Caco-2 (cell line): ENCODE measurements at places on chromosomes 16 and 17.

- DNase-seq: no peak
These were observed 126.0 kb downstream of the ABCA8 start for GRCh38 chr17:68829211-68829610.

- peak; percentile 81 for DNase-seq
These were observed 24.0 kb downstream of the METRNL start for GRCh38 chr17:83103200-83103942.

DNA sequence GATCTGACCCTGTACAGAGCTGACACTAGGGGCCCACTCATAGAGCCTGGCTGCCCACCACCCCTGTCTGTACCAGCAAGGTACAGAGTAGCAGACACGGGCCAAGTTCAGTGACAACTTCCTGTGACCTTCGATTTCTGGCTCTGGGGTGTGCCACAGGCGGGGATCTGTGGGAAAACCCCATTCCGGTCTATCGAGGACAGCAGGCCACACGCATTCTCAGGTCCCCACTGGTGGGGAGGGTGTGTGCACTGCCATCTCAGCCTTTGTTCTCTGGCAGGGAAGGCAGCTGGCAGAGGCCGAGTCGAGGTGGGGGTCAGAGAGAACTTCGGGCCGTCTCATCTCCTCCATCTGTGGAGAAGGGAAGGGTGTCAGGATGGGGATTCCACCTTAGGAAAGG lies 10.0 kb downstream of the NLE1 start:
- no peak for DNase-seq

DNA sequence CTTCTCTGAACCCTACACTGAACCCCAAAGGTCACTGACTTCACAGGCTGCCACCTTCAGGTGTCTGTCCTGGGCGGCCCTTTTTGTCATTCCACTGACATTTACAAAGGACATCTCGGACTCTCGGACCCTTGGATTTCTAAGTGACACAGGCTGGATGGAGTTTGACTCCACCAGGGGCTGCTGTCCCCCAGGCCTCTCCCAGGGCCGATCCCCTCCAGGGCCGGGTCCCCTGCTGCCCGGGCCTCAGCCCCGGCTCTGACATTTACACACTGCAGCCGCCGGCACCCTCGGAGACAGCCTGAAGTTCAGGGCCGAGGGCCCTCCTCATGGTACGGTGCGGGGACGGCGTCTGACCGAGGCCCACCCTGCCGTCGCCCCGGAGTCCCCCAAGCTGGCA lies 24.1 kb downstream of the CACNA1H start:
- no peak for DNase-seq

DNA sequence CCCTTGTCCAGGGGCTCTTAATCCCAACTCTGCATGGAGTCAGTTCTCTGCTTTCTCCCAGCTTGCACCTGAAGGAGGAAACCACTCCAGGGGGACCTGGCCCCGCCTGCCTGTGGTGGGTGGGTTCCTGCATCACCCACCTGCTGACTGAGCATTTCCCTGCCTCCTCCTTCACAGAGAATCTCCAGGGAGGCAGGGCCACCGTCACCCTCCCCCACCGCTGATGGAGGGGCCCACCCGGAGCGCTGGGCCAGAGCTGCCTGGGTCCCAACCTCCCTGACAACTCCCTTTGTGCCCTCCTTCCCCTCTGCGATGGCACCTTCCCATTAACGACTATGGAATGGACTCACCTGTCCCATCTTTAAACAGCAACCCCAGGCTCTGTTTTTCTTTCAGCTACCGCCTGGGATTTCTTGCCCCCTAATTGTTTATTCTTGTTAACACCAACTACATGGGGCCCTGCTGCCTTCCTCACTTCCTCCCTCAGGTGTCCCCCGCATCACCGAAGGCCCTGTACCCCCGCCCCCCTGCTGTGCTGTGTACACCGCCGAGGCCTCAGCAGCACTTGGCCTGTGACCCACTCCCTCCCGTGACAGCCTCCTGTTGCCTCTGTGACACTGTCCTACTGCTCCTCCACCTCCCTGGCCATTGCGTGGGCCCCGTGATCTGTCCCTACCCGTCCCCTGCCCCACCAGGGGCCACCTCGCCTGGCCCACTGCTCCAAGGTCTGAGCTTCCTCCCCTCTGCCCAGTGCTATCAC lies 842 bp upstream of the TEDC2 start:
- DNase-seq: no peak

- no peak for DNase-seq
These were observed 45.0 kb downstream of the SLC7A5 start for GRCh38 chr16:87824016-87824990.

DNA sequence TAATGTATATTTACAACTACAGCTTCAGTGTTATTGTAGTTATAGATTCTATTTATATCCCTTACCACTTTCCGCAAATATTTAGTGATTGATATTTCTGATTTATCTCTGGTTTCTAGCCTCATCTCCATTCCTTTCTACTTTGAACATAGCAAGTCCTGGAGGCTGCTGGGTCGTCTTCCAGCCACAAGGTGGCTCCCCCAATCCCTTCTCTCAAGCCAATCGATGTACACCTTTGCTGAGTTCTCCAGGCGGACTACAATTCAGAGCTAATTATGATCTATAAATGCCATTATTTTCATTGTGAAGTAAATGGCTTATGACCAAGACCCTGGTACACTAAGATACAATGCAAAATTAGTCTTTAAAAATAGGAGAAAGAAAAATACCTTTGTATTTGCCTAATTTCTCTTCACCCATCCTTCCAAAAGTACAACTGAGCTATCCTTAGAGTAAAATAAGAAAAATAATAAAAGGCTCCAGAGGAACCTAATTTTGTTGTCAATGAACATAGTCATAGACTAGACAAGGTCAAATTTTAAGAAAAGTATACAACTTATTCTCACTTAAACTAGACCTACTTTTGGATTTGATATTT lies 122.1 kb downstream of the SKAP1 start:
- peak; percentile 83 for DNase-seq

GRCh38 chr17:68565661-68566441 lies 35.3 kb downstream of the FAM20A start:
- DNase-seq: no peak

DNA sequence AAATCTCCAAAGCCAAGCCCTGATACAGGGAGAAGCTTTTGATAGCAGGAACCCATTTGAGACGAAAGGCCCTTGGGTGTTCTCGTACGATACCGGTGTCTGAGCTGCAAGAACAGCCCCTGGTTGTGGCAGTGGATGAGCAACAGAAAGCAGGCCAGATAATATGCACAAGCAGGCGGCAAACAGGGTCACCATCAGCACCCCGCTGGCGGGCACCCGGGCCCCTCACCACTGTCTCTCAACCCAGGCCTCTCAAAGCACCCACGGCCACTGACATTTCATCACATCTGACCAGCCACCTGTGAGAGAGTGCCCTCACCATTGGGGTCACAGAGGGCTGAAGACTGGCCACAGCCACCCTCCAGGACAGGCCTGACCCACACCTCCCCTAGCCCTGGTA lies 230.4 kb downstream of the C16orf78 start:
- DNase-seq: no peak

DNA sequence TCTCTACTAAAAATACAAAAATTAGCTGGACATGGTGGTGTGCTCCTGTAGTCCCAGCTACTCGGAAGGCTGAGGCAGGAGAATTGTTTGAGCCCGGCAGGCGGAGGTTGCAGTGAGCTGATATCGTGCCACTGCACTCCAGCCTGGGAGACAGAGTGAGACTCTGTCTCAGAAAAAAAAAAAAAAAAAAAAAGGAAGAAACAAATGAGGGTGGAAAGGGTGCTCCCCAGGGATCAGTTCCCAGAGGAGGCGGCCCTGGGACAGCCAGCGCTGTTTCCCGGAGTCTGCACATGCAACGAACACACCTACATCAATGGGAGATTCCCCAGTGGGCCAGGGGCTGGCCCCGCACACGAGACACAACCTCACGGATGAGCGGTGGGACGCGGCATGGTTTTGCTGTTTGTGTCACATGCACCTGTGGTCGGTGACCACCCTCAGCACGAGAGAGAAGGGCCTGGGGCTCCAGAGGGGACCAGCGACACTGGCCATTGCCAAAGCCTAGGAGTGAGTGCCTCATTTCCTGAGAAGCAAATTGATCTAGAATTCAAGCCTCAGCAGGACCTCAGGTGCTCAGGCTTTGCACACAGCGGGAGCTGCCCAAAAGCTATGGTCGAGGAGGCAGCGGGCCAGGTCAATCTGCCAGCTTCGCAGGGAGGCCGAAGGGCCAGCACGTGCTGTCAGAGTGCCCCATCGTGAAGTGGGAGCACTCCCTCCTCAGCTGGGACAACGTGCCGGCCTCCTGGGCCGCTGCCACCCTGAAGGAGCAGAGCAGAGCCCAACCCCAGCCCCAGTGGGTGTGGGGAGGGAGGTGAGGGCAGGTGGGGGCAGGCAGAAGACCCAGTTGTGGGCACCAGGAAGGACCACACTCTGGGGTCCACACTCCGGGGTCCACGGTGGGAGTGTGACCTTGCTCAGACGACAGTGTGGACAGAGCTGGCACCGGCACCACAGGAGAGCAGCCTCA lies 13.8 kb upstream of the WDR45B start:
- no peak for DNase-seq

- DNase-seq: no peak
These were observed 209.9 kb downstream of the ZFHX3 start for GRCh38 chr16:72837846-72838585.

GRCh38 chr17:62791767-62792446 lies 16.2 kb downstream of the MARCHF10 start:
- no peak for DNase-seq

GRCh38 chr16:68972720-68973119 lies 129.4 kb downstream of the TANGO6 start:
- DNase-seq: peak; percentile 54

DNA sequence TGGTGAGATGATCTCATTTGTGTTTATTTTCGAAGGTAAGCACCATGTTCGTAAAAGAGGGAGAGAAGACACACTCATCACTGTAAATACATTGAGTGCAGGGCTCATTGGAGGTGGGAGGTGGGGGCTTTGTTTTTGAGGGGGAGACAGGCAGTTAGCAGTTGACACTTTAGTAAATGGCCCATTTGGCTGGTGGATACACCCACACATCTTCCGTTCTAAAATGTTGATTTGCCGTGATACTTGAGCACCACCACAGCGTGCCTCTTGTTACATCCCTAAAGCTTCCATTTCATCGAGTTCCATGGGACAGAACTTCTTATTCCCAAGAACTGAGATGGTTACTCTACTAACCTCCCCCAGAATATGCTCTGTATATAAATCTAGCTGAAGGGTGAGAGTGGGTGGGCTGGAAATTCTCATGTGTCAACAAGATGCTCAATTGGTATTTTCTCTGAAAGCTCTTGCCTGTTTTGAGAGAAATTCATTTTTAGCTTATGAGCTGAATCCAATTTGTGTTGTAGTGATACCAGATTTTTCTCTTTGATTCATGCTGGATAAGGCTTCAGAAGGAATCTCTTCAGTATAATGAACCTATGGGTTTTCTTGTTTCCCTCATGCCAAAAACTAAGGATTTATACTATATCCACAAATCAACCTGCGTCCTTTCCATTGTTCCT lies 314.3 kb downstream of the RBFOX1 start:
- no peak for DNase-seq

DNA sequence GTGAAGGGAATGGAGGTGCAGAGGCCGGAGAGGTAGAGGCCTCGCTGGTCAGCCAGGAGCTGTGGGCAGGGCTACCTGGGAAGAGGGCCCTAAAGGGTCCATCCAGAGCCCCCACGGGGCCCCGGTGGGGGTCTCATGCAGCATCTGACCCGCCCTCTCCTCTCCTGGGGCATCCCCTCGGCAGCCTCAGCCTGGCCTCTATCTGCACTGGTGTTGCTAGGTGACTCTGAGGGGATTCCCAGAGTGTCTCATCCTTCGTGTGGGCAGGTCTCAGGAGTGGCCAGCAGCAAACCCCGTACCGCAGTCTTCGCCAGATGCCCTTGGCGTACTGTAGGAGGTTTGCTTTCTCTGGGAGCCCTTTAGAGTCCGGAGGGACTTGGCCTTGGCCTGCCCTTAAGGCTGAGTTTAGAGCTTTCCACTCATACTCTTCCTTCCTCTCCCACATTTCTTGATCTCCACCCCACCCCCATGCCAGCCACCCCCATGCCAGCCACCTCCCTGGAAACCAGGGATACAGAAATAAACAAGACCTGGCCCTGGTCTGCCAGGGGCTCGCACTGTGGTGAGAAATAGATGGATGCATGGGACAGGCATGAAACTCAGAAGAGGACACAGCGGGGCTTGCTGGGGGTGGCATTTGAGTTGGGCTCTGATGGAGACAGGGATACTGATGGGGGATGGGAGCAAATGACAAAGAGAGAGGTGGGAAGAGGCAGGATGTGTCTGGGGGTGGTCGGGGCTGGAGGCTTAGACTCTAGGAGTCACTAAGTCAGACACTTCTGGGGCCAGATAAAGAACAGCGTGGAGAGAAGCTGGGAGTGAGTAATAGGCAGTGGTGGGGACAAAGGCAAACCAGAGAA lies 9.9 kb downstream of the SLC5A10 start:
- no peak for DNase-seq

DNA sequence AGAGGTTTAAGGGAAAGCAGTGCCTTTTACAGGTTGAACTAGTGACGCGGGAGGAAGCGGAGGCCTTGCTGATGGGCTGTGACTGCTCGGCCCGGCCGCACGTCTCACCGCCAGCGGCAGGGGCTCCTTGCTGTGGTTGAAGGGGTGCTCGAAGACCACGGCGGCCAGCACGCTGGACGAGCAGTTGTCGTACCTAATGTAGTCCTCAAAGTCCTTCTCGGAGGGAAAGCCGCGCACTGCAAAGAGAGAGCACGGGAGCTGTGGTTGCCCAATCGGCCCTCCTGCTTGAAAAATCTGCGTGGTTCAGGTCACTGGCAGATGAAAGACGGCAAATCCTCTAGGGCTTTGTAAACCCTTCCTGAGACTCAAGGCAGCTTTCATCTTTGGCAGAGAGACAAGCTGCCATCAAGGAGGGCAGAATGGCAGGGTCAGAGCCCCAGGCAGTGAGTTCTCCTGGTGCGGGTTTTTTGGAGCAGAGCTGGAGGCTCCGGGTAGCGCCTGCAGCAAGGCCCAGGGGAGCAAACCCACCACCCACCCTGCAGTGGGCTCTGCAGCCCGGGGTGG lies 16.1 kb downstream of the ABCA3 start:
- no peak for DNase-seq

GRCh38 chr17:7631398-7632380 lies 1.8 kb downstream of the SHBG start:
- no peak for DNase-seq

DNA sequence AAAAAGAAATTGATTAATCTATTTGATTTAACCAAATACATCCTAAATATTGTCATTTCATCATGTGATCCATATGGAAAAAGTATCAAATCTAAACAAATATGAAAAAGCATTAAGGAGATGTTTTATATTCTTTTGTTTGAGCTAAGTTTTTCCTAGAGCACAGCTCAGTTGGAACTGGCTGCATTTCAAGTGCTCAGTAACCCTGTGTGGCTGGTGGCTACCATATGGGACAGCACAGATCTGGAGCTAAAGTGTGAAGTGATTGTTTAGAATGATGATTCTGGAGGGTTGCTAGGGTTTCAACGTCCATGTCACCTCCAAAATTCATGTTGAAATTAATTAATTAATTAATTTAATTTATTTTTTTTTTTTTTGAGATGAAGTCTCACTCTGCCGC lies 137.5 kb downstream of the XYLT1 start:
- DNase-seq: no peak

GRCh38 chr16:21608639-21609328 lies 9.4 kb downstream of the METTL9 start:
- DNase-seq: no peak

- no peak for DNase-seq
These were observed 37.4 kb upstream of the TRAP1 start for GRCh38 chr16:3754772-3755171.
